ENCODE measurements at places on chromosomes 3 and 15.

DNA sequence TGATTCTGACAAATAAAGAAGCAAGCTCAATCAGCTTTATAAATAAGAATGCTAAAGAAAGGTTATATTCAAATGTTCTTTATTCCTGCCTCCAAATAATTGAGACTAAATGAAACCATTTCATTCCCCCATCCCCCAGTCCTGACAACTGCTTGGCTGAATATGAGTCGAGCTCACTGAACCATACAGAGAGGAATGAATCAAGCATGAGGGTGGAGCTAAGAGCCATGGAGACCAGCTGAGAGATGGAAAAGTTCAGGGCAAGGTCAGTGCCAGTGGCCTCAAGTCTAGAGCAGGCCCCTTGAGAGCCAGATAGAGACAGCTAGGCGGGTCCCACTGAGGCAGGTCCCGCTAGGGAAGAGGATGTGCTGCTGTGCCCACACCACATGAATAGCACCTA lies 188.7 kb upstream of the EIF1B start:
- DNase-seq: no peak

- no peak for DNase-seq
These were observed 31.9 kb upstream of the CFAP161 start for GRCh38 chr15:81101894-81102815.

DNA sequence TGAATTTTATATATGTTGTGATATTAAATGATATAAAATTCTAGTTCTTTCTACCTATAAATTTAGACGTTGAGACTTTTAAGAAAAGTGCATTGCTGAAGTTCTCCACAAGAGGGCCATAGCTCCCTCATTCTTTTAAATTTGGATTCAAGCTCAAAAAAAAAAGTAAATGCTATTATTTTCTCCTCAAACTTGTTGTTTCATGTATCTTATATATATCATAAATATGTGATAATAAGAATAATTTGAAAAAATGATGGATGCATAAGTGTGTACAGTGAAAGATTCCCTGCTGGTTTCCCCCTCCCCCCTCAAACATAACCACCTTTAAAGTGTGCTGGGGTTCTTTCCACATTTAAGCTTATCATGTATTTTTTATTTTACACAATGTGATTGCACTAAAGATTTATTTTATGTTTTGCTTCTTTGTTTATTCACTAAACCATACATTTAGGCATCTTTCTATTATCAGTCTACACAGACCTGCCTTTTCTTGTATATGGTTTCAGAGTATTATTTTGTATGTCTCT lies 769.4 kb upstream of the GOLIM4 start:
- no peak for DNase-seq

DNA sequence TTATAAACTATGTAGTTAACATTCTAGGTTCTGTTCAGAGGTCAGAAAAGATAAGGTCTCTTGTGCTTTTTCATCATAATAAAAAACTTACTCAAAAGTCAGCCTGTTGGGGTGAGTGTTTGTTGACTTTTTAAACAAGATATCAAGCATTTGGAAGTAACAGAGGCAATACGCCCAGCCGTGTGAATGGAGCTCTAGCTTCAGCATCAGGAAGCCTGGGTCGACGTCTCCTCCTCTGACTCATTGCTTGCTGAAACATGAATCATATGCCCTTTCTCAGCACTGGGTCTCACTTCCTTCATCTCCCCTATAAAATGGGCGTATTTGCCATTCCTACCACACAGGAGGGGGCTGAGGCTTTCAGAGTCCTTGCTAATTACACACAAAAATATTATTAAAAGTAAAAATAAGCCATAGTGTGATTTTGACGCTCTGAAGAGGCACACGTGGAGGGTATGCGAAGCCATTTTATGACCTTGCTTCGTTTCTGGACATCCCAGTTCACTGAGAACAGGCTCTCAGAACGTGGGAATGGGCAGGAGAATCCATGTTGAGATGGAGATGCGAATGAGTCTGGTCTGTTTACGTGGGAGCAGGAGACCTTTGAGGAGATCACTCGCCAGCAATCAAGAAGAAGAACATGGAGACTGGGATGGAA lies 220.8 kb upstream of the TPRG1 start:
- DNase-seq: no peak

DNA sequence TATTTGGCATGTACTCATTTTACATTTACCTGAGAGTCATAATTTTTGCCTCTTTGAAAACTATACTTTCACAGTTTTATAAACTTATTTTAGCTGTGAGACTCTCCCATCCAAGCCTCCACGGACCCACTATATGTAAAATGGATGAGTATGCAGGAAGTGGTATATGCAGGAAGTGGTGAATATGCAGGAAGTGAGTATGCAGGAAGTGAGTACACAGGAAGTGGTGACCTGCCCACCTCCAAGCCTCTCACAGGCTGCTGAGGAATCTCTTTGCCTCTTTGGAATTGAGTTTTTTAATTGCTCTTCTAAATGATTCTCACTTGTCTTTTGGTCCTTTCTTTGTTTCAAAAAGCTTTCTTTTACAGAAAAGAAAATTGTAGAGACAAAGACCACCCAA lies 85.2 kb downstream of the KBTBD8 start:
- no peak for DNase-seq

DNA sequence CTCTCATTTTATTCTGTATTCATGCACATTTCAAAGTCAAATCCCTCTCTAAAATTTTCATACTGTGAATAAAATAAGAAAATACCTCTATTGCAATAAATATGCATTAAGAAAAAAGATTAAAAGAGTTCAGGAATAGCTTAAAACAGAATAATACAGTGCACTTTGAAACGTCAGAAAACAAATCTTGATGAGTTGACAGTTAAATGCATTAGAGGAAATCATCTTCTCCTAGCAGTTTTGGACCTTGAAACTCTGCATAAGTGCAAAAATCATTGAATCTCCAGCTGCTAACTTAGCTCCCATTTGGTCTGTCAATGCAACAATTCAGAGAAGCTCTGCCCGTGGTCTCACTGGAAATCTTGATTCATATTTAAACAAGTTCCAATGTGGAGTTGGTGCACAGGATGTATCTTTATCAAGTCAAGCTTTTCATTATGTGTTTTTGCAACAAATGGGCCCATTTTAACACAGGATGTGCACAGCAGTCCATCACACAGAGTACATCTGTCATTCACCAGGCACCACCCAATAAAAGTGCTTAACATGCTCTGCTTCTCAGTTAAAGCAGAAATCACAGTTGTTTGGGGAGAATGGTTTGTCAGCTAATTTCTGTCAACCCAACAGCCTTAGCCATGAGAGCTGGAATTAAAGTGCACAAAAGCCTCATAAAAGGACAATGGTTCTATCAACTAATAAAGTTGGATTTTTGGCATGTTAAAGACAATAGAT lies 98.8 kb upstream of the ARRDC4 start:
- DNase-seq: no peak

DNA sequence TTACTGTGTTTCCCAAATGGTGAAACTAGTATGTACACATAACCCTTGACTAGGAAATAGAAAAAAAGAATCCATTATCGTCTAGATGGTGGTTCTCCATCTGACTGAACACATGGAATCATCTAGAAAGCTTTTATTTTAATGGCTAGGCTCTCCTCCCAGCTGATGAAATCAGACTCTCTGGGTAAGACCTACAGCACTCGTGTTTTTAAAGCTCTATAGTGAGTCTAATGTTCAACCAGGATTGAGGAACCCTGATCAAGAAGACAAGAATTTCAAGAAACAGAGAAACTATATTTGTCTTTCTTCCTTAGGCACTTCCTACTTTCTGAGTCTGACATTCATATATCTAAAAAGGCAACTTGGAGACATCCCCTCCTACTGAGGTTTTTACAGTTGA lies 118.8 kb downstream of the TMCO5A start:
- no peak for DNase-seq

- peak; percentile 0 for DNase-seq
These were observed 72.0 kb upstream of the LSAMP start for GRCh38 chr3:116517308-116517707.

DNA sequence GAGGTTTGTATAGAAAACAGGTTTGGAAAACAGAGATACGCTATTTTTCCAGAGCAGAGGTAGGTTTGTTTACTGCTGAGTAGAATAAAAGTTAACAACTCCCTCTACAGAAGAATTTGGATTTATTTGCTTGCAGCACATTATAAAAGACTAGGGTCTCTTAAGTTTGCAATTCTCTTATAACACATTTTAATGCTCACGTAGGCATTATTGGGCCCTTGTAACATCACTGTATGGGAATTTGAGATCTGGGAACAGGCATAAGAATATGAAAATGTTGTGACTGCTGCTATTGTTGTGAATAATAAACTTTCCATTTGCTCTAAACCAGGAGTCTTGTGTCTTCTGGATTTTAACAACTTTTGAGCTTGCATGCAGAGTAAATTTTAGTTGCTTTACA lies 128.3 kb upstream of the CADM2 start:
- no peak for DNase-seq

DNA sequence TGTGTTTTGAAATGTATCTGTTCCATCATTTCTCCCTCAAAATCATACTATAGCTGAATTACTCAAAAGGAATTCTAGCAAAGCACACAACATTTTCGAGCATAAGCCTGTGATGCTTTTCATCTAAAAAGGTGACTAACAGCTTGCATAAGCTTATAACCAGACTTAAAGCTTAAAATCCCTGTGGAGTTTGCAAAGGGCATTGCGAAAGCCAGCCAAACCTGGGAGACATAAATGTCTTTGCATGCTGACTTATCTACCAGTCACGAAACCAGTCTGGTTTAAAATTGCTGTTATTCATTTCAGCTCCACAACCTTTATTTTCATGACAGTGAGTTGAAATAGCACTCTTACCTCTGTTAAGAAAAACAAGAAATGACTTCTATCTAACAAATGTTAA lies 35.6 kb upstream of the LIPC start:
- DNase-seq: no peak

DNA sequence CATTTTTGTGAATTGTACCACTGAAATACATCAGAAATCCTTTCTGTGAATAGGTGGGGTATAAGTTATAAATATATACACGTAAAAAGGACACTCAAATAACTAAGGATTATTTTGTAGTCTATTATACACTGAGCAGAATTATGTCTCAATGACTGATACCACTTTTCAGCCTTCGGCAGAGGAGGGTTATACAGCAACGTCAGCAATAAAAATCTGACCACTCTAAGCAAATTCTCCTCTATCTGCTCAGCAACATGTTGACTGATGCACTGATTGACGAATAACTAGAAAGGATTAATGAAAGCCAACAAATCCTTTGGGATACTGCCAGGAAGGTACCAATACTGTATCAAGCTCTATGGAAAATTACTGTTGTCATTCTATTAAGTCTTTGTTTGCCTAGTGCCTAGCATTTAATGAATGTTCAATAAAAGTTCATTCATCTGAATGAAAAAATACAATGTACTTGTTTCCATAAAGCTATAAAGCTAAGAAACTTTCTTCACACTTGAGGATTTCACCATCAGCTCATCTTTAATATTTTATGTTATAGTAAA lies 5.2 kb downstream of the ARPP19 start:
- DNase-seq: no peak

GRCh38 chr3:42441791-42442190 lies 31.4 kb upstream of the LYZL4 start:
- DNase-seq: no peak

GRCh38 chr3:13289771-13290285 lies 130.3 kb downstream of the NUP210 start:
- no peak for DNase-seq

DNA sequence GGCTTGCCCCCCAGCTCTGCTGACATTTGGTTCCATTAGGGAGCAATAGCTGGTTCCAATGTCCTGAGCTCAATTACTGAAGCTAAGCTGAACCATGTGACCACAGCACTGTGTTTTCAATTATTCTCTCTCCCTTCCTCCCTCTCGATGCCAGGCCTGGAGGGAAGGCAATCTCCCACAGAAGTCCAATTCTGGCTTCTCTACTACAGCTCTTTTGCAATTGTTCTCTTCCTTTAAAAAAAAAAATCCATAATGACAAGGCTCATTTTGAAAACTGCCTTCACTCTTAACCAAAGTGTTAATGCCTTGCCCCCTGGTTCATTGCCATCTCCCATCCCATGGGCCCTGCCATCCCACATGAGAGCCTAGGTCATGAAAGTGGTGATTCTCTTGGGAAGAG lies 24.8 kb downstream of the IL16 start:
- DNase-seq: no peak

DNA sequence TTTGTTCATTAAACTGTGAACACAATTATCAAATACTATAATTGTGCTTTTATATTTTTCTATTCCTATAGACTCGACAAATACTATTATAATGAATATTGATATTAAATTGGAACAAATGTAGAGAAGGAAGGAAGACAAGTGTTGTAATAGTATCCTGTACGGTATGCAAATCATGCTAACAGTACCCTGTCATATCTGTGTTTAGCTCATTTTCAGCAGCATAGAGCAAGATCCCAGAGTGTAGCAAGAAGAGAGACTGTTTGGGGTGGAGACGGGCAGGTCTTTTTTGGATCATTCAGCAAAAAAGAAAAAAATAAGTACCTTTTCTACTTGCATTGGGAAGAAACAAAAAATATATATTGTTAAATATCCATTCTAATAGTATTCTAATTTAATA lies 224.1 kb downstream of the TPRG1 start:
- no peak for DNase-seq

DNA sequence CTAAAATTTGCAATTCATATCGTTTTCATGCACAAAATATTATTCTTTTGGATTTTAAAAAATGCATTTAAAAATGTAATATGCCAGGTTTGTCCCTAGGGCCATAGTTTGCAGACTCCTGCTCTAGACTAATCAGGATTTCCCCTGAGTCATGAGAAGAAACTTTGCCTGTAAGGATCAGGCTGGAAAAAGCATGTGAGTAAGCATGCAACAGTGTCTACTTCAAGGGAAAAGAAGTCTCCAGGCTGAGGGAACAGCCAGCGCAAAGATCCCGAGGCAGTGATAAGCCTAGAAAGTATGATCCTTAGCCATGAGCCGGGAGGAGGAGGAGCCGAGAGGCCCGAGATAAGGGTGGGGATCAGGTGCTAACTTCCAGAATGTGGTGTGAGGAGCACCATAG lies 382.8 kb upstream of the CFAP20DC start:
- DNase-seq: no peak

All from iPS DF 19.7 (cell line).